ENCODE measurements at places on chromosomes 7 and 10.

- DNase-seq = no peak
These were observed 191.0 kb downstream of the CAMK1D start for GRCh38 chr10:12540341-12540781.

- no peak for DNase-seq
These were observed 1.1 kb downstream of the ZNF777 start for GRCh38 chr7:149459540-149460452.

DNA sequence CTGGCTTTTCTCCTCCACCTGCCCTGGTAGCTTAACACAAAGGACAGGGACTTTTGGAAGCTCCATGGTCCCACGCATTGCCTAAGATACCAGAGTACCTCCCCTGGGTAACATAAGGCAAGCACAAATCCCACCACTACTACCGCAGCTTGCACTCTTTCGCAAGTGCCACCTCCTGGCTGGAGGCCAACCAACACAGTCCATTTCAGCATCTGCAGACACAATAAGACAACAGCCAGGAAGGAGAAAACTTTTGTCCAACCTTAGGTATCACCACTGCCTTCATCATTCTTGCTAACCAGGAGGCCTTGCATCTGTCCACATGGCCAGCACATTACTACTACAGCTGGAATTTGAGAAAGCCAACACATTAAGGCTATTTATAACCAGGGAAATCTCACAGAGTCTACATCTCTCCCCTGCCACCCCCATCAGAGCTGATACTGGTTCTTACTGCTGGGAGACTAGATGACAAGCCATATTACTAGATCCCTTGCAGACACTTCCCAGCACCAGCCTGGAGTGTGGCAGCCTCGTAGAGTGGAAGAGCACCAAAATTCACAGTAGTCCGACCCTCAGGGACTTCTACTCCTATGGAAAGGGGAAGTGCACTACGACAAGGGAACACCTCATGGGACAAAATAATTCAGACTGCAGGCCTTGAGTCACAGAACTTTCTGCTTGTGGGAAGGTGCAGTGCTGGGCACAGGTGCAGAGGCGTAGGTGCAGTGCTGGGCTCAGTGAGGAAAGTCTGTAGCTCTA lies 39.8 kb upstream of the CDK13 start:
- no peak for DNase-seq

- no peak for DNase-seq
These were observed 69.2 kb downstream of the TAC1 start for GRCh38 chr7:97801108-97801507.

GRCh38 chr10:11798845-11799735 lies 24.1 kb upstream of the PROSER2 start:
- DNase-seq = peak; percentile 36

DNA sequence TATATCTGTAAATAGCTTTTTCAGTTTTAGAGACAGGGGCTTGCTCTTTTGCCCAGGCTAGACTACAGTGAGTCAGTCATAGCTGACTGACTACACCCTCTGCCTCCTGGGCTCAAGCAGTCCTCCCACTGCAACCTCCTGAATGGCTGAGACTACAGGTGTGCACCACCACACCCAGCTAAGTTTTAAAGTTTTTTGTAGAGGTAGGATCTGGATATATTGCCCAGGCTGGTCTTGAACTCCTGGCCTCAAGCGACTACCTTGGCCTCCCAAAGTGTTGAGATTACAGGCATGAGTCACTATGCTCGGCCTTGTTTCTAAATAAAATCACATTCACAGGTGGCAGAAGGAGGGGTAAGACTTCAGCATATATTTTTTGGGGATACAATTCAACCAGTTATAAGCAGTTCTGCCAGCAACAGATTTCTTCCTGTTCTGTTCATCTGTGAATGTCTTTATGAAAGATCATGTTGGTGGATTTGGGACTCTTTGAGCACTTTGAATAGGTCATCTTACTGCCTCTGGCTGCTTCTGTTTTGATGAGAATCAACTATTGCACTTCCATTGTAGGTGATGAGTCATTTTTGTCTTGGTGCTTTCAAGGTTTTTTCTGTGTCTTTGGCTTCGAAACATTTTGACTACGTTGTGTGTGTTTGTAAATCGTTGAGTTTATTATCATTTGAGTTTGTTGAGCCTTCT lies 15.7 kb downstream of the RBM33 start:
- DNase-seq = no peak

DNA sequence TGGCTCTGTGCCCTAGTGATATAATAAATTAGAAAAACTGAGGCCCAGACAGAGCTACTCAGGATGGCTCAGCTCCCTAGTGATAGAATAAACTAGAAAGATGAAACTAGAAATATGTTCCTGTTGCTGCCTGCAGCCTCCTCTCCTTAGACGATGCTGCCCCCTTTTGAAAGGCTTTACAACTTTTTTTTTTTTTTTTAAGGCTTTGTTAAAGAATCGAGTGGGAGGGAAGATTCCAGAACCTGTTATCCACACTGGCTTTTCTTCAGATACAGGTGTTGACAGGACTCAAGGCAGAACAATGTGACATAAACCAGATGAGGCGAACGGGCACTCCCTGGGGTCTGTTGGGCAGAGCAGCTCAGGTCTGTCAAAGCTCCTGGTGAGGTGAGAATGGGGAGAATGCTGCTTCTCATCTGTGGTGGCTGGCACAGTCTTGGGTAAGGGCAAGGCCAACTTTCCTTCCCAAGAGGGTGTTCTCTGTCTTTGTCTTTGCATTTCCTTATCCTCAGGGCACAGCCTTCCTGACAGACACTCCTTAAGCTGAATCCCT lies 175.1 kb downstream of the COBL start:
- no peak for DNase-seq

DNA sequence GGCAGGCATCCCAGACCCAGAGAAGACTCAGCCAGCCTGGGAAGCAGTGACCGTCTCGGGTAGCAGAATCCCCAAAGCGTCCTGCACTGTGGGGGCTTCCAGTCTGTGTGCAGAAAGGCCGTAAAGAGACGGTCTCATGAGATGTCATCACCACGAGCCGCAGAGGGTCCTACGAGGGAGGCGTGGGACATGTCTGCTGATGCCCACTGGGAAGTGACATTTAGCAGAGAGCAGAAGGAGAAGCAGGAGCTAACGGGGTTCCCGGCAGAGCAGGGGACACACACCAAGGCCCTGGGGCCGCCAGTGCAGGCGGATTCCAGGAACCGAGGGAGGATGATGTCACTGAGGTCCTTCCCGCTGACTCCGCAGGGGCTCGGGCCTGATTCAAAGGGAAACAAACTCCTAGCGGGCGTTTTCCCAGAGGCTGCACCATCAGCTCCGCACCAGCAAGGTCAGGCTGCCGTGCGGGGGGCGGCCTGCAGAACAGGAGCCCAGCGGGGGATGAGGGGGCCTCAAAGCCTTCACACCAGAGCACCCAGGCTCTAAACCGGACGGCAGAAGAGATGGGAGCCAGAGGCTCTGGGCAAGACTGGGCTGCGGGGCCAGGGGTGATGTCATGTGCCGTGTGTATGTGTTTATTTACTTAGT lies 85.4 kb upstream of the PDGFA start:
- DNase-seq = no peak

Data from GDM1 (cell line).